ENCODE measurements at places on chromosomes 6 and 20. TPM values are rescaled to one million over a fixed set of nuclear protein-coding genes. Genes with fewer than 3 reads are reported as not detected.

DNA sequence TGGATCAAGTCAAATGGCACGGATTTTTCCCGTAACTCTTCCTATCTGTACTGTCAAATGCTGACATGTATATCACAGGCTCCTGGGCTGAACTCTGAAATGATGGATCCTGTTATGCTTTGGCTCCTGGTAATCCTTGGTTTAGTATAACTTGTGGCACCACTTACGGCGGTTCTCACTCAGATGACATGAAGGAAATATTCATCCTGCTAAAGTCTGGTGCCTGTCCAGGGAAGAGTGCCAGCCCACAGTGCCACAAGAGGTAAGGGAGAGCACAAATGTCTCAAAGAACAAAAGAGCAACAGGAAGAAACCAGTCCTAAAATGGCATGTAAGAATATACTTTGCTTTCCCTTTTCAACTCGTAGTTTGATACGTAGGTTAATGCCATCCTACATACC, 93.1 kb upstream of the TAB2 start:
- DNase-seq: no peak

GRCh38 chr6:43489277-43490072, 12.1 kb downstream of the TJAP1 start:
- no peak for DNase-seq

DNA sequence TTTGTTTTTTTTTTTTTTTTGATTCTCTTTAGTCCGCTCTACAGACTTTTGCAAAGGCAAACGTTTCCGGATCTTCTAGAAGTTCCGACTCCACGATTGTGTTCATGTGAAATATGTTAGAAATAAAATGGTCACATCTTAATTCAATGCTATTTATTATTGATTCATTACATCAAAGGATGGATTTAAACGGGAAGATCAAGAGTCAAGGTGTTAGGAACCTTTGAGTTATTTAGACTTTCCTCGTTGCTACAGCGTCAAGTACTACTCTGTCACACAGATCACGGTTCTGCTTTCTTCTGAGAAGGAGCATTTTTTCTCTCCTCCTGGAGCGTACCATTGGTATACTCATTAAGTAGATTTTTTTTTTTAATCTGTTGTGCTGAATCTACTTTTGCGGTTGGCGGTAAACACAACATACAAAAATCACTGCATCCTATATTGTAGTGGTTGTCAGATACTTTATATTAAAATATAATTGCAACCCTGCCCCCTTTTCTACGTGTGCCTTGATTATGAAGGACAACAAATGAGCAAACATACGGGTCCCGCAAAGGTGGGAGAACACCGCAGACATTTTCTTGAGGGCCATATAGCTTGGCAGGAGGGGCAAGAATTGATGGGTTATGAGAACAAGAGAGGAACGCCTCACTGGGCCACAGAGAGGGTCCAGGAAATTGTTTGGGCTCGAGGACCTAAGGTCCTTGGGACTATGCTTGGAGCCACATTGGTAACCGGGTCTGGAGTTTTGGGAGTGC, 17.5 kb downstream of the HMGN4 start:
- no peak for DNase-seq

GNRH2 gene
- polyA plus RNA-seq: 0.82 TPM

GRCh38 chr6:33822575-33823395, 19.0 kb upstream of the MLN start:
- no peak for DNase-seq

DNA sequence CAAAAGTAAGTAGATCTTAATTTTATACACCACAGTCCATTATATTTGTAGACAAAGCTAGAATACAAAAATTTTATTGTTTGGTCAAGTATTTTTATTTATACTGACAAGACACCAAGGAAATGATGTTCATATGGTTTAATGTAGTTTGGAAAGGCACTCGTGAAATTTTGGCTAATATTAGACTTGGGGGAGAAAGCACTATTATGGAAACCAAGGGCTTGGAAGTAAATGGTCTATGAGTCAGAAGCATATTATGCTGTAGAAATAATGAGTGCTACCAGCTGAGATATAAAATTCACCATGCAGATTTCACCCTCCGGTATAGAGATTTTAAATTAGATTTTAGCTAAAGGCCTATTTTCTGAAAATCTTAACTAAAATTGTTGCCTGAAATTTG, 233.6 kb downstream of the KCNQ5 start:
- no peak for DNase-seq

DNA sequence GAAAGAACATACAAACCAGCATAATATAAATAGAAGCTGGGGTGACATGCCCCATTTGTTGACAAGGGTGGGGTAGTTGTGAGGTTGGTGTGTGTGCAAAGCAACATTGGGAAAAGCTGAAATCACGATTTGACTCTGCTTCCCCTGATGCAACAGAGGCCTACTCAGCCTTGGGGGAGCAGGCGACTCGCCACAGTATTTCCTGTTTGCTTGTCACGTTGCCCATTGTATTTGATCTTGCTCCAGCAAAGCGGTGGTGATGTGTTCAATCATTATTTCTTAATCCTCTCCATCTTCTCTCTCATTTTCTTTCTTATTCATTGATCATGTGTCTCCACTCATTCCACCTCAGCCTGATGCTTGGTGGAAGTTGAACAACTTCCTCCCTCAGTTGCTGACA, 165.8 kb upstream of the CITED2 start:
- no peak for DNase-seq

- no peak for DNase-seq
These were observed 30.1 kb downstream of the FBXO9 start for GRCh38 chr6:53095270-53095669.

GRCh38 chr20:2995796-2996195, 47.6 kb upstream of the GNRH2 start:
- no peak for DNase-seq

Measured in muscle of arm (tissue), 14 donors.